ENCODE measurements at places on chromosomes 12 and 14.

GRCh38 chr14:85191986-85192385 lies 338.0 kb upstream of the FLRT2 start:
- DNase-seq: no peak

GRCh38 chr14:92323011-92323915 lies at the start of gene SLC24A4:
Gene SLC24A4, plus strand, starts transcription at chr14:92323165. Its CDS starts 666 bp downstream, at chr14:92323831.
- peak; percentile 9 for DNase-seq

DNA sequence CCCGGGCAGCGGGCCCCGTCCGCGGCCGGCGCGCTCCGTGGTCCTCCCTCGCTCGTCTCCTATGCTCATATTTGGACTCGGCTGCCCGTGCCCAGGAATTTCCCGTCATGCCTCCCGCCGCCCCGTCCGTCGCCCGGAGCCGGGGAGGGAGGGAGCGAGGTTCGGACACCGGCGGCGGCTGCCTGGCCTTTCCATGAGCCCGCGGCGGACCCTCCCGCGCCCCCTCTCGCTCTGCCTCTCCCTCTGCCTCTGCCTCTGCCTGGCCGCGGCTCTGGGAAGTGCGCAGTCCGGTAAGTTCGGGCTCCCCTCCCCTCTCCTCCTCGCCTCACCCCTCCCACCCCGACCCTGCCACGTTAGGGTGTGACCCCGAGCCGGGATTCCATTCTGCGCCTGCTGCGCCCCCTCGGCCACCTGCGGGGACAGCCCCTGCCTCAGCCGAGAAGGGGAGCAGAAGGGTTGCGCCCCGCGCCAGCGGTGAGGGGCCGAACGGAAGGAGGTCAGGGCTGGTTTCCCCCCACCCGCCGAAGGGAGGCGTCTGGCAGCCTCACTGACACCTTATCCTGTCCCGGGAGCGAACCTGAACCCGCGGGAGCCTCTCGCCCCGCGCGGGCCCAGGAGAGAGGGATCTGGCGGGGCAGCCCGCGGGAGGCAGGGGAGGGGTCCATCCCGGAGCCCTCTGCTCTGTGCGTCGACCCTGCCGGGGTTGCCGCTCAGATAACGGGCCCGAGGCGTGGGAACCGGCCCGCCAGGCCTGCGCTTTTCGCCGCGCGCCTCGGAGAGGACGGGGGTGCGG lies at the start of gene MSRB3:
TSS of gene MSRB3 (plus strand) at position 108 of the 793 bp plus-strand sequence. CDS start 29,897 bp downstream, outside the sequence.
- peak; percentile 39 for DNase-seq

GRCh38 chr12:108232565-108232964 lies 103.5 kb downstream of the WSCD2 start:
- no peak for DNase-seq

- DNase-seq: no peak
These were observed 139.6 kb downstream of the SLC2A13 start for GRCh38 chr12:39966256-39966655.

GRCh38 chr12:18239526-18239925 lies 21.8 kb upstream of the PIK3C2G start:
- no peak for DNase-seq

- no peak for DNase-seq
These were observed 29.6 kb downstream of the PMCH start for GRCh38 chr12:102167821-102168604.

DNA sequence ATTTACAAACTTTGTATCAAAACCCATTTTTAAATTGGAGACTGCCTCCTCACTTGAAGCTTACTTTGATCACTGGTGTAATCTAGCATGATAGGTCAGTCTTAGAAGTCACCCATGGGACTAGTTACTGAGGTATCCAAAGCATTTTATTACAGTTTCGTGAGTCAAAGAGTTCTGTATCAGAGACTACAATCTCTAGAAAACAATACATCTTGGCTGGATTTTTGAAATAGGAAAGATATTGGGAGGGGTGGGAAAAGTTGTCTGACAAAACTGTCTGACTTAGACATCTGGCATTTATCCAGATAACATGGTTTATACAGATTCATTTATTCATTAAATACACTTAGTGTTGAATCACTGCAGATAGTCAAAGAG lies 173.5 kb upstream of the PDZRN4 start:
- DNase-seq: no peak

DNA sequence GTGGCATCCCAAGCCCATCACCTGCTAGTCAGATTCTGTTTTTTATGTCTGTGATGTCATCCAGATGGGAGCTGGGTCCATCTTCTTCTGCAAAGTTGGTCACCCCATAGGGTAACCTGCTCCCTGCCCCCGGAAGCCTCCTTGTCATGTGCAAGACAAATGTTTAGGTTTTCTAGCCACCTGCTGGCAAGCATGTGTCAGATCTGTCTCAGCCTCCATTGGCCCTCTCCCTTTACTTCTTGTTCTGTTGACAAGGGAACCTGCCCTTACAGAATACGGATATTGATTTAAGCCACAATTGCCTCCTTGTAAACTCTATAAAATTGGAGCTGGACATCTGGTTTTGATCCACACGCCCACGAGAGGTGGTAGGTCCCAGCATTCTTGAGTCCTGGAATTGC lies 7.5 kb downstream of the NTF3 start:
- no peak for DNase-seq

DNA sequence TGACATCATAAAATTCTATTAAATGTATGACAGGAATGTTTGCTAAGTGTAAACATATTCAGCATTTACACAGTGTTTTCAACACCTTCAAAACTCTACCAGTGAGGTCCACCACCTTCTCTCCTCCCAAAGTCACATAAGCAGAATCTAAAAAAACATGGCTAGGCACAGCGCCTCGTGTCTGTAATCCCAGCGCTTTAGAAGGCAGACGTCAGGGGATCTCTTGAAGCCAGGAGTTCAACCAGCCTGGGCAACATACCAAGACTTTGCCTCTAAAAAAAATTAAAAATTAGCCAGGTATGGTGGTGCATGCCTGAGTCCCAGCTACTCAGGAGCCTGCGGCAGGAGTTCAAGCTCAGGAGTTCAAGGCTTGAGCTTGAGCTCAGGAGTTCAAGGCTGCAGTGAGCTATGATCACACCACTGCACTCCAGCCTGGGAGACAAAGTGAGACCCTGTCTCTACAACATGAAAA lies 30.0 kb downstream of the NUMB start:
- no peak for DNase-seq

- DNase-seq: no peak
These were observed 20.3 kb upstream of the EIF5 start for GRCh38 chr14:103313704-103314103.

- DNase-seq: no peak
These were observed 412.1 kb upstream of the DCN start for GRCh38 chr12:91594715-91595114.

GRCh38 chr12:20309504-20310148 lies 58.7 kb upstream of the PDE3A start:
- no peak for DNase-seq

DNA sequence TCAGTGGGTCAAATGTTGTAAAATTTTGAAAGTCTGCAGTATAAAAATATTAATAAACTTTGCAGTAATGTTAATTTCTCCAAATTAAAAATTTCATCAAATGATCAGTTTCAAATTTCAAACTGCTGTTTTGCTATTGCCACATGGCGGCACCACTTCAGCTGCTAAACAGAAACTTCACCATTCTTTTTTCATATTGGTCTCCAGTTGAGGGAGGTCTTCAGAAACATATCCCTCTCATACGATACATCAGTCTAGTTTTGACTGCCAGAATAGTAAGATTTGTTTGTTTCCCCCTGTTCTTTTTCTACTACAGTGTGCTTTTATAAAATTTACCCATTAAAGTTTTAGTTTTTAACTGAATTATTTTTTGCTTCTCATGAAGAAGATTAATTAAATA lies 4.2 kb upstream of the TRHDE start:
- no peak for DNase-seq

DNA sequence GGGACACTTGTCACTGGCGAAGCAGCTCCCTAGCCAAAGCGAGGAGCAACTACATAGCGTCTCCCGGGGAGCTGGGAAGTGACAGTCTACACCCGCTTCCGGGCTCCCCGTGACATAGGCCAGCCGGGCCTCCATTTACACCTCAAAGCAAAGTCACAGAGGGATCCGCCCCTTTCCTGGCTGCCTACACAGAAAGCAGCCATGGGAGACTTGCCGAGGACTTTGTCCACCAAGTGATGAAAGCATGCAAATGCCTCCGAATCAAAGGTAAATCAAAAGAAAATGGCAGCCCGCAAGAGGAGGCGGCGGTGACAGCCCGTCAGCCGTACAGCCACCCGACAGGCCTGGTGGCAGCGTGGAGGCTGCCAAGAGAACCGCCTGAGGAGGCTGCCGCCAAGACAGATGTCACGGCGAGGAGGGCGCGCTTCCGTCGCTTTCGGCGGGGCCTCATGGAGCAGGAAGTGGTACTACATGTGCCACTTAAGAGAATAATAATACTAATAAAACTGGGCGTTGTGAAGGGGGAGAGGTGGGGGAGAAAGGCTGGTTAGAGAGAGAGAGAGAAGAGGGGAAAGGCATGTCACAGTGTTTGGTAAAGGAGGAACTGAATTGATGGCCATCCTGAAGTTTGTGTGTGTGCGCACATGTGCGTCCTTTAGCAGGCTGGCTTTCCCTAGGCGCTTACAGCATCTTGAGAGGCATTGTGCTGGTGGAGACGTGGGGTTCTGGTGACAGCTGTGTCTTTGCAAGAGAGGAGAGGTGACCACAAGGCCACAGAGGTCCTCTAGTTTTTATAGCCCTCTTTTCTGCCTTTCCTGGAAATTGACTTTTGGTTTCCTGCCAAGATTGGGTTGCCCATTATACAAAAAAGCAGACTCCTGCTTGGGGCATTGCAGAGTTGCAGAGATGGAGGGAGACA lies 661.7 kb downstream of the VRK1 start:
- DNase-seq: peak; percentile 20

DNA sequence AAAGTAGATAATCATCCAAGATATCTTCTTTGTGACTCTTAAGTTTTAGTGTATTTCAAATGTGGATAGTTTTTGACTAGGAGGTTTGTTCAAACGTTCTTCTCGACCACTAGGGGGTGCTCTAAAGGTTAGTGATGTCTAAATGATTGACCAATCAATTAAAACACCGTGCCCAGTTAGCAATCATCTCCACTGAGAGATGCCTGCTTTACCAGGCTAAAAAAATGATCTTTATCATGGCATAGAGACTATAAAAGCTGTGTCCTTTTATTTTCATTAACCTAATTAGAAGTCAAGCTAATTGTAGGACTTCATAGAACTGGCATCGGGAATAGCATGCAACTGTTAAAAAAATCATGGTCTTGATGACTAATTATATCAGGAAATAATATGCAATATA lies 153.9 kb downstream of the PRKCH start:
- no peak for DNase-seq

- DNase-seq: no peak
These were observed 5.4 kb downstream of the PSMD9 start for GRCh38 chr12:121893961-121894460.

GRCh38 chr14:50001151-50001998 lies 108.5 kb downstream of the ARF6 start:
- DNase-seq: no peak

Measured in putamen (tissue), 1 donor.